ENCODE measurements at places on chromosomes 3 and 15. TPM values are rescaled to one million over a fixed set of nuclear protein-coding genes. Genes with fewer than 3 reads are reported as not detected.

GRCh38 chr3:25281041-25281731 lies 146.9 kb upstream of the RARB start:
- DNase-seq = no peak

GRCh38 chr15:54500330-54500729 lies 522.1 kb downstream of the UNC13C start:
- DNase-seq = no peak

DNA sequence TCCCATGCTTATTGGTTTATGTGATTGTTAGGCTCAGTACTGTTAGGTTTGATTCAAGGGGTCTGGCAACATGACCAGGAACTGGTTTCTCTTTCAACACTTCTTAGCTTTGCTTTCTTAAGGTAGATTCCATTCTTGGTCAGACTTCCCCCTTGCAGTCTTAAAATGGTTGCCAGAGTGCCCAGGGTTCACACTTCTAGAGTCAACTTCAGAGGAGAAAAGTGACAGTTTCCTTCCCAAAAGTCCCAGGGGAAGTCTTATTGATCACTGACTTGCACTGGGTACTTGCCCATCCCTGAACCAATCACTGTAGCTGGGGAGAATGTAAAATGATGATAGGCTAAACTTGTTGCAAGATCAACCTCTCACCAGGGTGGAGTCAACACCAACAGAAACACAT lies 14.1 kb downstream of the MGLL start:
- no peak for DNase-seq

DNA sequence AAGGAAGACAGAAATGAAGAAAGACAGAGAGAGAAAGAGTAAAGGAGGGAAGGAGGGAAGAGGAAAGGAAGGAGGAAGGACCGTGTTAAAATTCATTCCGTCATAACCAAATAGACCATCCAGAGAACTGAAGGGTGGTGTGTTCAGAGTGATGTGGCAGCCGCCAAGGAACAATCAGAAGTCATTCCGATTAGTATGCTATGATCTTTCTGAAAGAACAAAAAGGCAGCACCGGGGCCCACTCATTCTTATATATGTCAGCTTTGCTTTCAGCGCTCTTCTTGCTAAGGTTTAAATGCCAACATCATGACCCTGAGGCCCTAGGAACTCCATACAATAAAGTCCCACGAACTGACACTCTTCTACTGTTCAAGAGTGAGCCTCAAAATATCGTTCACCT lies 78.5 kb downstream of the CD47 start:
- DNase-seq = no peak

DNA sequence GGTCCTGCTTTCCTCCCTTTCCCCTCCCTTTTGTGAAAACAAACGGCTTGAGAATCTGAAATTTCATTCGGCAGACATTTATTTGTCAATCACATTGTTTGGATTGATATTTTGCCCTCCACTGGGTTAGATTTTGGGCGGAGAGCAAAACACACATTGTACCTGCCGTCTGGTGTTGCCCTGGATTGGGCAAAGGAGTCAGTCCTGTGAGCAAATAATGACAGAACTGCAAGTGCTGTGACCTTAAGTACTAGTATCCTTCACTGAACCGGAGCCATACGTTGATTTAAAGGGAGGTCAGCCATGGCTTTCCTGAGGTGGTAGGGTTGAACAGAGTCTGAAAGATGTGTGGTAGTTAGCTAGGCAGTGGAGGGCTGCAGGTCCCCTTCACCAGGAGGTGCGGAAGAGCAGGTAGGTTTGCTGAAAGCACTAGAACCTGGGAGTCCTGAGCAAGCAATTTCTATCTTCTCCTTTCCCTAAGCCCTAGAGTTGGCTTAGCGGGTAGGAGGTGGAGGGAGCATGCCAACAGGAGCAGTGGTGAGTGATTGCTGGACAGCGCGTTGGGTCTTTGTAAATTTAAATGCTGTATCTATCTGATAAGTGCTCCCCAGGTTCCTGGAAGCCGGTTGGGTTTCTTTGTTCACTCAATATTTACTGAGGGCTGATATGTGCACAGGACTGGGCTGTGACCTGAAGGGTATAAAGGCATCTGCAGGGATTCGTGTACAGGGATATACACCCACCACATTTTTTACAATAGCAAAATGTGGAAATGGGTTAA lies 2.0 kb downstream of the PDIA5 start:
- DNase-seq = no peak

DNA sequence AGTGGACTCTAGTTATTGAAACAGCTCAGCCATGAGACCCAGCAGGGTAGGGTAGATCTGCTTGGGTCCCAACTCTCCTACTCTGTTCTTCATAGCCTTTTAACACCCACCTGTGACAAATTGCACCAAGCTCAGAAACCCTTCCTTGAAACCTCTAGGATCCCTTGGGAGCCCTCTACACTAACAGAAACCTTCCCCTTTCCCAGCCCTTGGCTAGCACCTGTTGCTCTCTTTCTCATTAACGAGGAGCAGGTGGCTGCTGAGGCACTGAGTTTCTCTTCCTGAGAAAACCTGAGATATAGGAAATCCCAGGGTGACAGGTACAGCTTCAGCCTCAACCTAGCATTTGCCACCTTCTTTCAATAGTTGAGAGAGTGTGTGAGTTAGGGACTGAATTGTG lies 88.3 kb upstream of the CLSTN2 start:
- DNase-seq = no peak

- DNase-seq = no peak
Measured at GRCh38 chr3:140056047-140056446, 121.1 kb downstream of the CLSTN2 start.

The CLASP2 gene
- polyA plus RNA-seq = 7.4 TPM

The PATL2 gene
- 17.3 TPM for polyA plus RNA-seq

DNA sequence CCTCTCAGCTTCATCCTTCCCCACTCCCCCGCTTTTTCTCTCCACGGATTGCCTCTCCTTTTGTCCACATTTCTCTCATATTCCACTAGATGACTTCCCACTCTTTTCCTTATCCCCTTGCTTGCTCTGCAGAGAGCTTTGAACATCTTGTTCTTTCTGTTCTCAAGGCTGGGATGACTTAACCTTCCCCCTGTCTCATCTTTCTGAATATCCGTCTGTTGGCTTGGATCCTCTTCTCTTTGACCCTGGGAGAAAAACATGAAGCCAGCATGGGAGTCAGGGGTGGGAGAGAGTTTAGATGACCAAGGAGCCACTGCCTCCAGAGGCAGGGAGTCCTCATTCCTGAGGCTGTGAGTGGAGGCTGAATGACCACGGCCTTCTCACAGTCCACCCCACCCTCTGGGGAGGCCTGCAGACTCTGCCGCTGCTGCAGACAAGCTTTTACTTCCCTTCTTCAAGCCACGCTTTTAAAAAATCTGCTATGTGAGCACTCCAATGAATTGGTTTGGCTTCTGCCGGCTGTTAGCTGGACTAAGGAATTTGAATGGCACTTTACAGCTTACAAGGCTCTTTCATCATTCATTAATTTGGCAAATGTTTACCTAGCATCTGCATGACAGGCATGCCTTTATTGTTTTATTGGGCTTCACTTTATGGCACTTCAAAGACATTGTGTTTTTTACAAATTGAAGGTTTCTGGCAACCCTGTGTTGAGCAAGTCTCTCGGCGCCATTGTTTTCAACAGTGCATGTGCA lies 111.6 kb upstream of the SLC6A6 start:
- no peak for DNase-seq

DNA sequence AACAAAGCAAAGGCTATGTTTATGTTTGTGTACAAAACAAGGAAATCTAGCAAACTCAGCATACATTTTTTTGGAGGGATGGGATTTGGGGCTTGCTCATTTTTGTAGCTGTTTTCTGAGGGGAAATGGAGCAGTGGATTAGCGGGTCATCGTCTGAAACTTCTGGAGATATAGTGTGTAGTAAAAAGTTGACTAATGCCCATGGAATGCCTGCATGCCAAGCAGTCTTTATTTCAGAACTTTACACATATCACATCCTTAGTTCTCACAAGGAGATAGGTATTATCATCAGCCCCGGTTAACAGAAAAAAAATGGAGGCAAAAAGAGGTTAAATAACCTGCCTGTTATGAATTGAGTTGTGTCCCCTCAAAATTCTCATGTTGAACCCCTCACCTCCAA lies 47.1 kb downstream of the ATP13A4 start:
- no peak for DNase-seq

GRCh38 chr3:178036451-178037144 lies 499.6 kb upstream of the KCNMB2 start:
- DNase-seq = no peak

The ULK3 gene
- 32.8 TPM for polyA plus RNA-seq

The TF gene
- polyA plus RNA-seq = not detected

The SAXO2 gene
- polyA plus RNA-seq = 0.25 TPM

The FBXL22 gene
- 2.4 TPM for polyA plus RNA-seq

DNA sequence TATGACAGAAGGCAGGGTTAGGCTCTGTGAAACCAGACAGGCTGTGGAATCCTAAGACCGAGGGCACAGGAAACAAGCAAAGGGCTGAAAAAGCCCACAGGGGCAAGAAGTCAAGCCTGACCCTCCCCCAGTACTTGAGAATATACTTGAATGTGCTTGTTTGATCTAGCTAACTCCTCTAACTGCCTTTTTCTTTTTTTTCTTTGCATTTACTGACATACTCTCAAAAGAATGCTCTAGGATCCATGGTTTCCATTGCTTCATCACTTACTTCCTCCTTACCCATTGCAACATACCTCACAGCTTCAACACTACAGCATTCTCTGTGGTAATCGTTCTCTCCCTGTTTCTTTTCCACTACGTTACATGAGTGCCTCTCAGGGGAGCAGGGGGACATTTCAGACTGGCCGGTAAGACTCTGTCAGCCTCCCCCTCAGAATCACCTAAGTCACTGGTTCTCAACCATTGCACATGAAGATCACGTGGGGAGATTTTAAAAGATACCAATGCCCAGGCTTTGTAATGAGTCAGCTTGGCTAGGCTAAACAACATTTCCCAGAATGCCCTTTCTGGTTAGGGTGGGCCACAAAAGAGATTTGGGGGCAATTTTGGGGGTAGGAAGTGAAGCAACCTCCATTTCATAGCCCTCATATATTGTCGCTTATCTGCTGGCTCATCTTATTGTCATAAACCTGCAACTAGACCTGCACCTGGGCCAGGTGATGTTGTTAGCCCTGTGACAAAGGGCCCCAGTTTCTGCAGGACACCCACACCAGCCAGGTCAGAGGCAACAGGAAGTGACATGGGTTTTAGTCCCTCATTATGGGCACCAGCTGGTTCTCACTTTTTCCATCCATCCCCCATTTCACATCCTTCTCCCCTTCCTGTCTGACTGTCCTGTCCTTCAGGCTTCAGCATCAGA lies 24.6 kb upstream of the RSL24D1 start:
- no peak for DNase-seq

- DNase-seq = no peak
Measured at GRCh38 chr3:53240989-53241972, 14.5 kb downstream of the TKT start.

The C3orf49 gene
- not detected for polyA plus RNA-seq

- DNase-seq = no peak
Measured at GRCh38 chr3:171335559-171335958, 124.6 kb downstream of the TNIK start.

- no peak for DNase-seq
Measured at GRCh38 chr3:39130693-39131265, 22.6 kb downstream of the CSRNP1 start.

The SLC15A2 gene
- 0.46 TPM for polyA plus RNA-seq

- DNase-seq = no peak
Measured at GRCh38 chr15:81410318-81410753, 36.3 kb upstream of the TMC3 start.

- no peak for DNase-seq
Measured at GRCh38 chr3:70726961-70727360, 414.5 kb upstream of the MDFIC2 start.

The SLCO2A1 gene
- not detected for polyA plus RNA-seq

The FAM81A gene
- polyA plus RNA-seq = not detected

The ZNF609 gene
- polyA plus RNA-seq = 10.1 TPM

GRCh38 chr3:50347187-50347813 lies 1.8 kb upstream of the ZMYND10 start:
- DNase-seq = peak; percentile 50

DNA sequence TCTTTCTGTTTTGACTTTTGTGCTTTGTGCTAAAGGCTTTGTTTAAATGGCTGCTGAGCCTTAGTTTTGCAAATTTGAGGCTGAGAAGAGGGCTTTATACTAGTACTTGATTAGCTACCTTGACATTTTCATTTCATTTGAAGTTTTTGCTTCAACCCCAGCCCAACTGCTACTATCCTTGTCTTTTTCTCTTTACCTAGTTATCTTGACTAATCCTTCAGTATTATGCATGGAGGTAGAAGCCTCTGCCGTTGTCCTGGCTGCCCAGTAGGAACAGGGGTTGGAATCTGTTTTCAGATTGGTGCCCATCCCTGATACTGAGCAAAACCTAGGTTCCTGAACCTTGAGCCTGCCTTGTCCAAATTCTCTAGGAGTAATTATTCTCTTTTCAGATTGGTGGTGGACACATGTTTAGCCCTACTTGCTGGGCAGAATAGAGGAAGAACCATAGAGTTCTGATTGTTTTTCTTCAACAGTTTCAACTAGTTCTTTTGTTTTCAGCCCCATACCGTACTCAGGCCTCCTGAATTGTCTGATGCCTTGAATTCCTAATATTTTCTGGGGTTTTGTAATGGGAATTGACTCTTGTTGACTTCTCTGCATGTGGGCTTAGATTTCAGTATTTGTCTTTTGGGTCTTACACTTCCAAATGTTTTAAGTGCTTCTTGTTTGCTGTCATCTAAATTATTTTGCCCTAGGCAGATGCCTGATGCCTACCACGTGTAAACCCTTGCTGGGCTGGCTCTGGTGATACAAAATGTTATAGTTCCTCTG lies 143.2 kb downstream of the DOCK3 start:
- DNase-seq = no peak

DNA sequence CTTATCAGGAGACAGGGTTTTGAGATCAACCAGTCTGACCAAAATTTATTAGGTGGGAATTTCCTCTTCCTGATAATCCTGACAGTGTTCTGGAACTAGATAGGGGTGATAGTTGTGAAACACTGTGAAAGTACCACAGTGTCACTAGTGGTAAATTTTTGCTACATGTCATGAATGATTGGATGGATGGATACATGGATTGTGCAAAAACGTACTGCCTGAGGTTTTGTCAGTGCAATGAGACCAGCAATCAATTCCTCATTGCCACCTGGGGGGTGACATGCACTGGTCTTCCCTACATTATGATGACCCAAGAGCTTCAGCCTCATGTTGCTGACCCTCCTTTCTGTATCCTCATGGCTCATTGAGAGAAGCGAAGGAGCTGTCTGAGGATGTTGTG lies 123.5 kb downstream of the SLCO3A1 start:
- DNase-seq = no peak

- no peak for DNase-seq
Measured at GRCh38 chr3:98259-98654, 98.3 kb upstream of the CHL1 start.

DNA sequence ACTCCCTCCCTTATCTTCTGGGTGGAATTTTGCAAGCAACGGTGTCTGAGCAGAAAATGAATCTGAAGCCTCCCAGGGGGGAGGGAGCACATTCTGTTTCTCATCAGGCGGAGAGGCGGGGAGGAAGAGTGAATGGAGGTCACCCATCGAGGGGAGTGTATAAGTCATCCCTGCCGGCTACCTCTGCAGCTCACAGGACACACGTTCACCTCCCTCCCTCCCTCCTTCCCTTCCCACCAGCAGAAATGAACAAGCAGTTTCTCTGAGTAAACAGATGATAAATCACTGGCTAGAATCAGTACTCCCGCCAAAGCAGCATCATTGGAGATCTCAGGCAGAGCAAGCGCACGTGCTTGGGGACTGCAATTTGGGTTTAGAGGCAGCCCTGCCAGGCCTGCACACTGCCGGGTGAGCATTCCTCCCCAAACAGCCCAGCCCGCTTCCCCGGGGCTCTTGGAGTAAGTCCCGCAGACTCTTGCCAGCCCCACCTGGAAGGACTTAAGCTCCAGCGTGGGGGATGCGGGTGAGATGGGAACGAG lies 38.3 kb downstream of the CPN2 start:
- DNase-seq = no peak
